Uterine smooth muscle cell (primary cell): ENCODE measurements at places on chromosomes 5 and 9. TPM values are rescaled to one million over a fixed set of nuclear protein-coding genes. Genes with fewer than 3 reads are reported as not detected.

KLHL9 gene
- total RNA-seq, result 48.1 and 48.9 TPM in 2 replicates

PRELID2 gene
- total RNA-seq, result 23.4 and 23.5 TPM in 2 replicates

JAKMIP2 gene
- total RNA-seq, result 9.5 and 10.8 TPM in 2 replicates

ZFP2 gene
- total RNA-seq, result 0.22 and 1.4 TPM in 2 replicates

GABBR2 gene
- 0.11 and 0.12 TPM in 2 replicates for total RNA-seq

FBXO10 gene
- total RNA-seq, result 15.5 and 29.4 TPM in 2 replicates

SLC22A4 gene
- 1.1 and 3.0 TPM in 2 replicates for total RNA-seq

FBN2 gene
- total RNA-seq, result 95.7 and 101 TPM in 2 replicates

FCHSD1 gene
- 33.3 and 53.4 TPM in 2 replicates for total RNA-seq

SVEP1 gene
- 11.1 and 42.2 TPM in 2 replicates for total RNA-seq

WDR31 gene
- total RNA-seq, result 1.3 and 2.7 TPM in 2 replicates

IL9 gene
- total RNA-seq, result not detected in 2 replicates

IFNA13 gene
- total RNA-seq, result not detected in 2 replicates

GMCL2 gene
- not detected in 2 replicates for total RNA-seq

RNF180 gene
- total RNA-seq, result 3.4 and 5.7 TPM in 2 replicates

HMGCR gene
- 256 and 406 TPM in 2 replicates for total RNA-seq

DAPK1 gene
- total RNA-seq, result 0.37 and 0.44 TPM in 2 replicates

SOWAHA gene
- total RNA-seq, result under 0.01 TPM in 1 of 2 replicates, not detected in the other

KLHL3 gene
- total RNA-seq, result 3.4 and 4.0 TPM in 2 replicates

KCNN2 gene
- 0.22 and 0.37 TPM in 2 replicates for total RNA-seq

NKD2 gene
- not detected in 2 replicates for total RNA-seq

PCDHB12 gene
- total RNA-seq, result under 0.01 and 0.12 TPM in 2 replicates

ADAMTS16 gene
- 0.77 and 1.1 TPM in 2 replicates for total RNA-seq

PCDHA9 gene
- total RNA-seq, result 0.11 and 0.12 TPM in 2 replicates

HAVCR2 gene
- total RNA-seq, result 0.25 and 0.44 TPM in 2 replicates

FOXD4L3 gene
- not detected in 2 replicates for total RNA-seq

ACOT12 gene
- 0.37 and 0.89 TPM in 2 replicates for total RNA-seq

ENTPD2 gene
- not detected in 2 replicates for total RNA-seq

PRRX2 gene
- total RNA-seq, result 2.0 and 3.8 TPM in 2 replicates

SLC4A9 gene
- total RNA-seq, result not detected in 2 replicates
